ENCODE measurements at places on chromosomes 11 and 22. TPM values are rescaled to one million over a fixed set of nuclear protein-coding genes. Genes with fewer than 3 reads are reported as not detected.

- DNase-seq, result no peak
Observed at GRCh38 chr11:121429556-121429955, 22.6 kb upstream of the SORL1 start.

GRCh38 chr11:95465887-95466286 lies 234.9 kb upstream of the SESN3 start:
- DNase-seq, result no peak

DNA sequence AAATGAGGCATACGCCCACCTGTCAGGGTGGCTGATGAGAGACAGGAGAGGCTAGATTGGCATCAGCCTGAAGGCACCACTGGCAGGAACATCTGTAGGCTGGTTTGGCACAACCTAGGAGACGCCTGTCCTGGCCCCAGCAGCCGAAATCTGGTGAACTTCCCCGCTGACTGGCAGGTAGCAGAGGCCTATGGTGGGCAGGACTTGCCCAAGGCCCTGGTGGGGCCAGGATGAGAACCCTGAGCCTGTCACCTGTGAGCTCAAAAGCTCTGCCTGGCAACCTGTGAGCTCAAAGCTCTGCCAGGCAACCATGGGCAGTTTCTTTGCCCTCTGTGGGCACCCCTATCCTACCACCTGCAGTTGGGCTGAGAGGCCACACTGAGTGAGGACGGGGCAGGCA lies 2.5 kb downstream of the DERL3 start:
- DNase-seq, result no peak

DNA sequence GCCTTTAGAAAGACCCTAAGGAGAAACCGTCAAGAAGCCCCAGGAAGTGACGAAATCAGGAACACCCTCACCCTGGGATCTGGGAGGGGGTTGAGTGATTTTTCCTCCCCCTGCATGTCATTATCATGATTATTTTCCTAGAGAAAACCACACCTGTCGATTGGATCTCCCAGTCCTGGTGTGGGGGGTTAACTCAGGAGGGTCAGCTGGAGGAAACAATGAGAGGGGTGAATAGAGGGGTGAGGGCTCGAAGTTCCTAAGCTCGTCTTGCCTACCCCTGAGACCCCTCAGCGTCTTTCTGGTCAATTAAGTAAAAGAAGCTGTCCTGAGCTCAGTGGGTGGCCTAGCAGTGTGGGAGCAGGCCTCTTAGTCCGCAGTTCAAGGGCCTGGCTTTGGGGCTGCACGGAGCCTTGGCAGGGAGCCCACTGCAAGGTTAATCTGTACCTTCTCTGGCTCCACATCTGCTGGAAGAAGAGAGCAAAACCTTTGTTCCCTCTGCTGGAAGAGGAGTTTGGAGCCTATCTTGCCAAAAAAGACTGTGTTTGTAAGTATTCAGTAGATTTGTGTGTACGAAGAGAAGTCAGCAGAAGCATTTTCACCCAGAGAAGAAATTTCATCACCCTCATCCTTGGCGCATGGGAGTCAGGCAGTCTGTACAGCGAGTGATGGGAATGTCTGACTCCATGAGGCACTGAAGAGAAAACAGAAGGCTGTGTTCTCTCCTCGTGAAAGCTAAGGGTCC lies 34.2 kb upstream of the FTH1 start:
- no peak for DNase-seq

DNA sequence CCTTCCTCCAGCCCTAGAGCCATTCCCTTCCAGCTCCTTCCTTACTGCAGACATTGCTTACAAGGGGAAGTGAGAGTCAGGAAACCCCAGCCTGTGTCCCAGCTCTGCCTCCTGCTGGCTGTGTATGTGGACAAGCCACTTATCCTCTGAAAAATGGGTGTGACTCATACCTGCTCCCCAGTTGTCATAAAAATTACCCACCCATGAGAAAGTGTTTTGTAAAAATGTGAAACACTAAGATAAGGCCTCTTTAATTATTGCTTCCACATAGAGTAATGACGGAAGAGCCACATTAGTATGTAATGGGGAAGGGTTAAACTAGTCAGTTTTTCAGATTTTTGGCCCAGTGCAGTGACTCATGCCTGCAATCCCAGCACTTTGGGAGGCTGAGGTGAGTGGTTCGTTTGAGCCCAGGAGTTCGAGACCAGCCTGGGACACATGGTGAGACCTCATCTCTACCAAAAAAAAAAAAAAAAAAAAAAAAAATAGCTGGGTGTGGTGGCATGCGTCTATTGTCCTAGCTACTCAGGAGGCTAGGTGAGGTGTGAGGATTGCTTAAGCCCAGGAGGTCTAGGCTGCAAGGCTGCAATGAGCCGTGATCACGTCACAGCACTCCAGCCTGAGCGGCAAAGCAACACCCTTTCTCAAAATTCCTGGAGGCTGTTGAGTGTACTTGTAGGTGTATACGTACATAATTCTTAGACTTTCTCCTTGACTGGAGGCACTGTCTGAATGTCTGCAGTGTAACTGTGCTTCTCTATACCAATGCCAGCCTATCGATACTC lies 84.9 kb downstream of the CTTN start:
- no peak for DNase-seq

GRCh38 chr11:93196816-93197379 lies 893 bp downstream of the SLC36A4 start:
- no peak for DNase-seq

- DNase-seq, result no peak
Observed at GRCh38 chr22:31503211-31503964, 7.1 kb downstream of the SFI1 start.

DNA sequence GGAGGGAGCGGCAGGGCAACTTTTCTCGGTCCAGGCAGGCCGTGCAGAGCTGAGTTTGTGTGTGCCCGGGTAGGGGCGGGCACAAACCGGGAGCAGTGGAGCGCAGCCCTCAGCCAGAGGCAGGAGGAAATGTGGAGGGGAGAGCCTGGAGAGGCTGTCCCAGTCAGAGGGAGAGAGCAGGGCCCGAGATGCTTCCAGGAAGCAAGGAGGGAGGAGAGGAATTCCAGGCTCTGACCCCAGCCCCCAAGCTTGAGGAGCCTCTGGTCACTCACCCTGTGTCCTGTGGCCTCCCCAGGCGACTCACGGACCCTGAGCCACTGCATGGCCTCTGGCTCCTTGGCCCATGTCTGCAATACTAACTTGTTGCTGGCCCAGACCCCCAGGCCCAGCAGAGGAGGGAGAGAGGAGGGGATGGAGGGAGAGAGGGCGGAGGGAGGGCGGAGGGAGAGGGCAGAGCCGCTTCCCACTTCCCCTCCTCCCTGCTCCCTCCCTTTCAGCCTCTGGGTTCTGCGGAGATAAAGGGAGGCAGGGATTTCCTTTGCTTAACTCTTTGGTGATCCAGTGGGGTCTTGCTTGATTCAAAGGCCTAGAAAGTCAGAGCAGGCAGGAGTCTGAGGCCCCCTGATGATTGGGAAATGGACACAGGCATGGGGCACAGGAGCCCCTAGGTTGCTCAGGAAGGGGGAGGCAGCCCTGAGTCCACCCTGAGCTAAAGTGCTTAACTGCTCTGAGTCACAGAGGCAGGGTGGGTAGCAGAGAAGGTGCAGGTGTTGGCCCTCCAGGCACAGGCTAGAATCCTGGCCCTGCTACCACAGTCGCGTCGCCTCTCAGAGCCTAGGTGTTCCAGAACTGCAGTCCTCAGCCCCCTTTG lies at the start of gene C1QTNF6:
Gene C1QTNF6 (minus strand): TSS at position 357 of the 871 bp plus-strand sequence. CDS start 34 bp downstream, at position 323.
- DNase-seq, result no peak

- peak; percentile 77 for DNase-seq
Observed at GRCh38 chr11:75802913-75803820, 11.8 kb upstream of the UVRAG start.

DNA sequence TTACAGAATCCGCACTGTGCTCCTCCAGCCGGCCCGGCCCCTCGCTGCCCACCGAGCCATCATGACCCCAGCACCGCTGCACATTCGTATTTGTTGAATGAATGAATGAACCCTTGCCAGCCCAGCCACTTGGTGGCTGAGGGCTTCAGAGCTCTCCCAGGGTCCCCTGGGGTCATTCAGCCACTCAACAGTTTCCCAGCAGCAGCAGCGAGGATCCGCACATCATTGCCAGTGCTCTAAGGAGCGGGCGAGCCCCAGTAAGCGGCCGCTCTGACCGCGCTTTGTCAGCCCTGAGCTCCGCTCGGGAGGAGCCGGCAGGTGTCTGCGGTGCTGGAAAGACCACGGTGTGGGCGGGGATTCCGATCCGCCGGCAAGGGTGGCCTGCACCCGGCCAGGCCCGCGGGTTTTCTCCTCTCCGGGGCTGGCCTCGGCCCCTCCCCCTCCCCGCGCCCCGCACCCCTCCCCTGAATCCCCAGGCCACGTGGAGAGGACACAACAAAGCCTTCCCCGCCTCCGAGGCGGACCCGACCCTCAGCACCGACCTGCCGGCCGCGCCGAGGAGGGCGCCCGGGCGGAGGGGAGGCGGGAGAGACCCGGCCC lies 563 bp downstream of the BID start:
- DNase-seq, result peak; percentile 77

GRCh38 chr22:26817926-26818325 lies 160.5 kb downstream of the MIAT start:
- DNase-seq, result no peak

Gene OR5B21
- not detected for total RNA-seq

Gene ROBO4
- total RNA-seq, result 7.9 TPM

Gene ROM1
- 0.64 TPM for total RNA-seq

Data from cerebellum (tissue), 4 donors.